Stimulated activated CD8-positive, alpha-beta memory T cell treated with anti-CD3 and anti-CD28 coated beads, Interleukin-4, amount 100 ng/mL, for 4 hours (primary cell): ENCODE measurements at places on chromosomes 16 and 17.

DNA sequence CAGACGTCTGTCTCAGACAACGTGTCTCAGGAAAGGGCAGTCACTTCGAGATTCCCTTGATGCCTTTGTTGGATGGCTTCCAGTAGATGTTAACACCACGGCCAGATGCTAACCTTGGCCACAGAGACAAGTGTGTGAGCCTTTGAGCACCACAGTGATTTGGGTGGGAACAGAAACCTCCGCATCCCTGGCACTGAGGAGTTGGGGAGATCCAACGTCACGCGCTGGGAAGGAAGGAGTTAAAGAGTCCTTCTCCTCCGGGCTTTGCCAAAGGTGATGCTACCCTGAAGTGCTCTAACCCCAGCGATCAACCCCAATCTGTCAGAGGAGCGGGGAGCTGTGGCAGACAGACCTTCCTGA, 3.0 kb upstream of the ABR start:
- DNase-seq, result no peak

GRCh38 chr17:73971127-73971526, 232.4 kb upstream of the RPL38 start:
- DNase-seq, result no peak

DNA sequence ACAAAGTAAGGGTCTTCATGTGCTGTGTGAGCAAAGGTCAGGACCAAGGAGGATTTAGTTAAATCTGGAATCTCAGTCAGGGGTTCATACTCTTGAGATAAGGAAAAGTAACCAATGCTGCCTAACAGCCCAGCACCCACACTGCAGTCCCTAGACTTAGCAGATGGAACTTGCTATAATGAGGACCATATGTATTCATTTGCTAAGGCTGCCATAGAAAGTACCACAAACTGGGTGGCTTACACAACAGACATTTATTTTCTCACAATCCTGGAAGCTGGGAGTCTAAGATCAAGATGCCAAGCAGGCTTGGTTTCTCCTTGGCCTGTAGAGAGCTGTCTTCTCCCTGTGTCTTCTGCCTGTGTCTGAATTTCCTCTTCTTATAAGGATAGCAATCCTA, 20.8 kb downstream of the ZP2 start:
- no peak for DNase-seq

- no peak for DNase-seq
Observed at GRCh38 chr16:6190776-6191175, 1093.2 kb upstream of the EEF2KMT start.

GRCh38 chr17:65930140-65930730, 261.7 kb downstream of the CEP112 start:
- DNase-seq, result no peak

GRCh38 chr16:13945744-13946485, 26.0 kb downstream of the ERCC4 start:
- no peak for DNase-seq

DNA sequence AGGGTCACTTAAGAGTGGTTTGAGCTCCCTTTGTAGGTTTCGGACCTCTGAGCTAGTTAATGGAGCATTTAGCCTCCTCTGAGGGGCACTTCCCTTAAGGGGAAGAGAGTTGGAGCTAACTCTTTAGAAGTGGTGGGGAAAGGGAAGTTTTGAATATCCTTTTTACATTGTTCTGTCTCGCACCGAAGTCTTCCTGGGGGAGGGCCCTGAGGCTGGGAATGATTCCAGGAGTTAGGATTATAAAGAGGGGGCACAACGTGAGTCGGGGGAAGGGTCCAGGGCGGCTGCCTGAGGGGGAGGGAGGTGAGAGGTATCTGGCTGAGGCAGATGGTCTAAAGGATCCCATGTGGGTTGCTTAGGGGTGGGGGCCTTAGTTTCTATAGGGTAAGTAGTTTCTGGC, 32.3 kb downstream of the SEC14L1 start:
- no peak for DNase-seq

DNA sequence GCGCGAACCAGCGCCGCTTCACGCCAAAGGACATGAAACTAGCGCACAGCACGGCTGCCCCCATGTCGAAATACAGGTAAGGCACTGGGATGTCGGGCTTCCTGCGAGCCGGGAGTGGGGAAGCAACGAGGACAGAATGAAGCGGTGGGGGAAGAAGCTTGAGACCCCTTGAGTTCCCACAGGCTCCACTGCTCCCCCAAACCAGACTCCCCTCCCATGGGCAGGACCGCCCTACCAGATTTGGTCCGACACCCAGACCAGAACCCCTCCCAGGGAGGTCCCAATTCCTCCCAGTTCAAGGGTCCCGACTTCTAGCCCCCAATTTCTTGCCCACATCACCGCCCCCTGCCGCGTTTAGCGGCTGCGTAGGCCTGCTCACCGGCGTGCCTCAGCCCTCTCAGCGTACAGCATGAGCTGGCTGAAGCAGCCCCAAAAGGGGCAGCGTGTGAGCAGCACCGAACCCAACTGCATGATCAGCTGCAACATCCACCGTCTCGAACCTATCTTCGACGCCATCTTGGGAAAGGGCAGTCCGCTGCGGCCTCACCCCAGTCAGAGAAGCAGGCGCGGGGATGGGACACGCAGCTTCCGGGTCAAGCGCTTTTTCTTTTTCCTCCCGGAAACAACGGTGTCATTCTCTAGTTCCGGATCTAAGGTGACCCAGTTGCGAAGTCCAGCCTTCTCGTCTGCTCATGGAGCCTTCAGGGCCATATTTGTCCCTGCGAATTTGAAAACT, at the start of gene TMEM101:
TMEM101 (minus strand) TSS at position 527 of the 736 bp plus-strand sequence; CDS start at position 516, 11 bp downstream.
- peak; percentile 77 for DNase-seq

GRCh38 chr17:49516180-49516579, 21.1 kb downstream of the NGFR start:
- DNase-seq, result no peak

DNA sequence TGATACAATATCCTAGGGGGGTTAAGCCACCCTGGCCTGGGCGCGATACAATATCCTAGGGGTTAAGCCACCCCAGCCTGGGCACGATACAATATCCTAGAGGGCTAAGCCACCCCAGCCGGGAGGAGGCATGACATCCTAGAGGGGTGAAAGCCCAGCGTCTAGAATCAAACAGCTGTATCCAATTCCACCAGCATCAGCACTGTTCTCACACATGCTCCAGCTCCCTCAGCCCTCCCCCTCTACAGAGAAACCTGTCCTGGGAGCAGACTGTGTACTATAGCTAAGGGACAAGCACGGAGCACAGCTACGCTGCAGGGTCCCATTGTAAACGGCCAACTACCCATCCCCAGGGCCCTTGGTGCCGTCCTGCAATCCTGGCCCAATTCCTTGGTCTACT, 6.2 kb downstream of the GINS2 start:
- DNase-seq, result no peak

GRCh38 chr17:42617956-42618431, 8.5 kb downstream of the TUBG1 start:
- DNase-seq, result no peak
